ENCODE measurements at places on chromosomes 16 and 17.

DNA sequence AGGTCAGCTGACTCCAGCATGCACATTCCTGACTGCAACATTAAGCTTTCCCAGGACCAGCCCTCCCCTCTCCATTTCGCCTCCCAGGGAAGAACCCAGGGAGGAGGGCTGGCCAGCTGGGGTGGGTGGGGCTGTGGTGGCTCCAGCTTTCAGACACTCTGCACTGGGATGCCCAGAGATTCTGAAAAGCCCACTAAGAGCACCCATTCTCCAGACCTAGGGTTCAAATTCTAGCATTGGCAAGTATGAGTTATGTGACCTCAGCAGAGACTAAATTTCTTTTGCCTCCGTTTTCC lies 7.8 kb downstream of the DLX3 start:
- no peak for DNase-seq

- DNase-seq = no peak
Measured at GRCh38 chr16:27817038-27817437, 246.5 kb downstream of the GSG1L start.

- no peak for DNase-seq
Measured at GRCh38 chr16:24075931-24076716, 180.0 kb upstream of the CACNG3 start.

- DNase-seq = no peak
Measured at GRCh38 chr16:2518823-2519710, 1.1 kb upstream of the AMDHD2 start.

- DNase-seq = no peak
Measured at GRCh38 chr17:55158439-55158838, 106.3 kb upstream of the HLF start.

- DNase-seq = no peak
Measured at GRCh38 chr16:21218153-21218552, 6.8 kb upstream of the ZP2 start.

DNA sequence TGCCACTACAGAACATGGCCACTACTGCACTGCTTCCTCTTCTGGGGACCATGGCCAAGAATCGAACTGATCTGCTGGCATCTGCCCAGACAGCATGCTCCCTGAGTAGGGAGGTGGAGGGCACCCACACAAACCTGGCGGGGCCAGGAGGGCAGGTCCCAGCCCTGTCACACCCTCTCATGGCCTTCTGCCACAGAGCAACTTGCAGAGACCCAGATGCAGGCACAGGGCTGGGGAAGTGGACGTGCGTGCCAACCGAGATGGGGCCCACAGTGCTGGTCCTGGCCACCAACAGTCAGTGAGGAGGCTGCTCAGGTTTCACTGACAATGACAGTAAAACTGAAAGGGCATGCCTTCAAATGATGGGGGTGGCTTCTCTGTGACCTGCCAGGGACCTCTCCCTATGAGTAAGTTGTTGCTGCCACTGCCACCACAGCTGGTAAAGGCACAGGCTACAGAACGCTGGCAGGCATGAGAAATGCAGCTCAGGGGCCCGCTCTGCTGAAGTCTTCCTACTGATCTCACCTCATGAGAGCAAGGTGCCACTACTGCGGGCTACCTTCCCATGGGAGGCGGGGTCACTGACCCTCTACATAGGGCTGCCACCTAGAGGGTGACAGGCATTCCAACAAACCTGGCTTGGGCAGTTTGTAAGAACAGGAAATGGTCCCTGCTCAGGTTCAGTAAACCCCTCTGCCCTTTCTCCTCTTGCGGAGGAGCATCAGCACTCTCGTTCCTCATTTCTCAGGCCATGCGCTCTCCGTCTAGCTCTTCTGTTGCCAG lies 15.5 kb downstream of the HIC1 start:
- peak; percentile 63 for DNase-seq

DNA sequence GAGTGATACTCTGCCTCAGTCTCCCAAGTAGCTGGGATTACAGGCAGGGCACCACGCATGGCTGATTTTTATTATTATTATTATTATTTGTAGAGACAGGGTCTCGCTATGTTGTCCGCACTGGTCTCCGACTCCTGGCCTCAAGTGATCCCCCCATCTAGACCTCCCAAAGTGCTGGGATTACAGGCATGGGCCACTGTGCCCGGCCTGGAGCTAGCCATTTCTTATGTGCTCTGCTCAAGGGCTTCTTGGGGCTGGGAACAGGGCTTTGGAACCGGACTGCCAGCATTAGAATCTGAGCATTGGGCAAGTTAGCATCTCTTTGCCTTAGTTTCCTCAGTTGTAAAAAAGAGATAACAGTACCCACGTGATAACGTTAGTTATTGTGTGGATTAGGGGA lies 111.3 kb downstream of the C16orf78 start:
- DNase-seq = no peak

DNA sequence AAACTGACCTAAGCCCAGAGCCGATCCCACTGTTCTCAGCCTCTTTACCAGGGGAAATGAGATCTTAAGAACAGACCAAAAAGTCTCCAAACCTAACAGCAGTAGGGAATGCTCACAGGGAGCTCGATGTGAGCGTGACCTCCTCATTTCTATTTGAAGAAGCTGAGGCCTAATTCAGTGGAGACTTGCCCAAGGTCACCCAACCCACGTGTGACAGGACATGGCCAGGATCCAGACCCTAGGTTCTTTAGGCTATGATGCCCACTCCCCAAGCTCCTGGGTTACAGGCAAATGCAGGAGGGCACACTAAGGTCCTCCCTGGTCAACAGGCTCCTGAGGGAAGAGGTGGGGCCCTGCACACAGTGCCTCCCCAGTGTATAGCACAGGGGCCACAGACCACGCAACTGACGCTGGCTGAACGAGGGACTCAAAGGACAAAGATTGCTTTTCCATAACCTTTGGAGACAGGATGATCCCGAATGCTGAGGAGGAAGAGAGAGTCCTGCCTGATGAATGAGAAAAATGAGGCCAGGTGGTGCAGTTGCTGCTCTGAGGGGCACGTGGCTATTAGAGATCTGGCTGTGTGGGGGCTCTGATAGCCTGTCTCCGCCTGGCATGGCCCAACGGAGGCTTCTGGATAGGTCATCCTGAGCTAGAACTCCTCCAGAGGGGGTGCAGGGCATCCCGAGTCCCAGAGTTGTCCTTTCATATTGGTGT lies 24.0 kb downstream of the MAP3K14 start:
- no peak for DNase-seq

GRCh38 chr16:21226749-21227148 lies 6.8 kb upstream of the ANKS4B start:
- no peak for DNase-seq

GRCh38 chr17:69539274-69539673 lies 124.8 kb downstream of the MAP2K6 start:
- no peak for DNase-seq

DNA sequence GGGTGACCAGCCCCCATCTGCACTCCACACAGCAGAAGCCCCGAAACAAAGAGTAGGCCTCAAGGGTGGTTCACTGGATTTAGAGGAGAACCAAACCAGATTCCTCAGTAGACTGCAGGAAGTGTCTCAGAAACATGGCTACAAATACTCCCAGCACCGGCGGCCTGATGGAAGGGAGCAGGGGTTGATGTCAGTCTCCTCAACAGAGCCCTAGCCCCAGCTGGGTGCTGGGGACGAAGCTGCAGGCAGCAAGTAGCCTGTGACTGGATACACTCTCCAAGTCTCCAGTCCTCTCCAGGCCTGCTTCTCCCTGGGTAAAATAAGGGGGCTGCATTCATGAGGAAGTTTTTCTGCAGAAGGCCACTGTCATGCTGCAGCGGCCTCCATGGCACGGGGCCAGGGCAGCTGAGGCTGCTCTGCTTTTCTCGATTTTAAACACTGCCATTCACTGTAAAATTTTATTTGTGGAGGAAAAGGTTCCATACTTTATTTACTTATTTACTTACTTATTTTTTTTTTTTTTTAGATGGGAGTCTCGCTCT lies 36.7 kb upstream of the SREBF1 start:
- no peak for DNase-seq

DNA sequence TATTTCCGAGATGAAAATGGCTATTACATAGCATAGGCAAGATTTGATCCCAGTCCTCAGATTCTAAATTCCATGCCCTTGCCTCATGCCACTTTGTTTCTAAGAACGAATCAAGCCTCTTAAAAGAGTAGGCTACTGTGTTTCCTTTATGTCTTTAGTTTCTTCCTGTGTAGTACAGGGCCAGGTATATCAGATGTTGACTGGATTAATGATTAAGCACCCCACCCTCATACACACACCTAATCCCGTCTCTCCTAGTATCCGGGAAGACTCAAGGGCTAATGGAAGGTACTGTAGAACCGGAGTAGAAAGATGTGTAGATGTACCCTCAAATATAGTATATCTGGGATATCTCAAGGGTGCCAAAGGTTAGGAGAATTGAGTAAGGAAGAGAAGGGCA lies 6.7 kb downstream of the TOM1L1 start:
- DNase-seq = no peak

DNA sequence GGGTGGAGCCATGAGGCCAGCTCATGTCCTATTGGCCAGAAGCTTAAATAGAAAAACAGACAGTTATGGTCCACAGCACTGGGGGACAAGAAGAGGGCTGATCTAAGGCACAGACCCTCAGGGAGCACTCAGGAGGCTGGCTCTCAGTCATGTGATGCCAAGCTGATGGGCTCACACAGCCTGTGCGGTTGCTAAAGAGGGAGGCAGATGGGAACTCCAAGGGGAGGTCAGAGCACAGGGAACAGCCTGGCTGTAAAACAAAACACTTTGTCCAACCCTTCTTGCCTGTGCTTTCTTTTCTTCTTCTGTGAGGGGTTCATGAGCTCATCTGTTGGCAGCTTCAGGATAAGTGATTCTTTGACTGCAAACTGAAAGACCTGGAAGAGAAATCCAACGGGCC lies 27.2 kb downstream of the CNTNAP1 start:
- DNase-seq = no peak

DNA sequence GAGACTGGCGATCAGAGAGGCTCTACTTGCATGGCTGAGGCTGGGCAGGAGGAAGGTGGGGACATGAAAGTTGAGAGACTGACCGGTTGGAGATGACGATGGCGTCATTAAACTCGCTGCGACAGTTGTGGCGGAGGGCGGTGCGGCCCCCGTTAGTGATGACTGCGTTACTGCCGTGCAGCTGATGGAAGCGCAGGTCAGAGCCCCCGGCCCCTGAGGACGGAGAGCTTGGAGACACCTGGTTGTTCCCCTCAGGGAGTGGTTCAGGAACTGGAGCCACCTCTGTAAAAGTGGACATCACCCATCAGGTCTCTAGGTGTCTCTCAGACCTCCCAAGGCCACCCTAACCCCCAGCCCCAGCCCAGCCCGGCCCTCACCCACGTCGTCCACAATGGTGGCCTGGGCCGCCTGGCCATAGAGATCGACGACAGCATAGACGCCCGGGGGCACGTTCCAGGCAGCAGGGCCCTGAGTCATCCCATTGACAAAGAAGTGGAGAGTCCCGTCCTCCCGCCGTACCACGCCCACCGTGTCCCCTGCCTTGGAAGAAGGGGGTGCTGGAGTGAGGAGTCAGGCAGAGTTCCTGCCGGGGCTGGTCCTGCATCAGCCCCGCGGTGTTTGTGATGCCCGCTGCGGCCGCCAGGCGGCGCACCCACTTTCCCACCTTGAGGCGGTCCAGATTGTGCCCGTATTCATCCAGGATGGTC lies 5.3 kb downstream of the NEURL4 start:
- DNase-seq = peak; percentile 41

GRCh38 chr16:88684569-88685155 lies 1.6 kb downstream of the SNAI3 start:
- no peak for DNase-seq

- peak; percentile 87 for DNase-seq
Measured at GRCh38 chr16:30628628-30629540, 18.7 kb upstream of the ZNF689 start.

- no peak for DNase-seq
Measured at GRCh38 chr17:67488768-67489167, 111.7 kb downstream of the PITPNC1 start.

GRCh38 chr17:19702217-19702641 lies 14.2 kb downstream of the SLC47A2 start:
- DNase-seq = no peak

DNA sequence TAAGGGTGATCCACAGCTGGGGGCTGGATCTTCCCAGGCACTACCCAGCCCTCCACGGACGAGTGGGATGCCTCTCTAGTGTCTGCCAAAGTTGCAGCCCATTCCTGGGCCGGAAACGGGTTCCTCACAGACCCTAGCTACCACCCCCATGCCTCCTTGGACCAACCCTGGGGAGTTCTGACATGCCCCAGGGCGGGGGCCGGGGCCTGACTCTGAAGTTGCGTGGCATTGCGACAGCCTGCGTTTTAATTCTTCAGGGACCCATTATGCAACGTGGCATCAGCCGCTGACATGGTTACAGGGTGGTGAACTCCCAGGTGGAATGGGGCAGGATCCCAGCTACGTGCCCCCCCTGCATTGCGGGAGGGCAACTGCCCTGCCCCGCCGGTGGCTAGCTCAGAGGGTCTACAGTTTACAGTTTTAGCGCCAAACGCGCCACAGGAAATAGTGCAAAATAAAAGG lies 2.7 kb downstream of the CBX4 start:
- DNase-seq = no peak

DNA sequence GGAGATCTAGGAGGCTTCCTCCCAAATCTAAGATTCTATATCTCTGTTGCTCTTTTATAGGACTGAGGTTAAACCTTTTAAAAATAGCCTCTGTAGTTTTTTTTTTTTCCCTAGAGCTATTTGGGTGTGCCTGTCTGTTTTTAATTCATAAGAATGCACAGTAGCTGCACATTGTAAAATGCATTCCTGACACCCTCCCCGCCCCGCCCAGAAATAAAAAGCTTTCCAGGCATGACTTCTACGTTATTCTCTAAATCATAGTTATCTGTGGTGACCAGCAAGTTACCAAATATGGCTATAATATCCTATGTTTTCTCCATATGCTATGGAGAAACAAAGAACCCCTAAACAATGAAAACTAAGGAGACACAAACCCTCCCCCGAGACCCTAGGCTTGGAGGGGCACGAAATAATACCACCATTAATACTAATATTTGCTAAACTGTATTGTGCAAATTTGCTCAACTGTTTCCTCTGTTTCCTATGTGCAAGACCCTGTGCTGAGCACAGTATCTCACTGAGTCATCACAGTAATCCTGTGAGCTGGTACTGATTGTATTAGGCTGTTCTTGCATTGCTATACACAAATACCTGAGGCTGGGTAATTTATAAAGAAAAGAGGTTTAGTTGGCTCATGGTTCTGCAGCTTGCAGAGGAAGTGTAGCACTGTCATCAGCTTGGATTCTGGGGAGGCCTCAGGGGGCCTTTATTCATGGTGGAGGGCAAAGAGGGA lies 388.3 kb downstream of the CA10 start:
- no peak for DNase-seq

Data from activated CD4-positive, alpha-beta T cell treated with anti-CD3 and anti-CD28 coated beads, Interleukin-2, amount 50 U/mL, for 24 hours (primary cell).